ENCODE measurements at places on chromosomes 4 and X. TPM values are rescaled to one million over a fixed set of nuclear protein-coding genes. Genes with fewer than 3 reads are reported as not detected.
A peak's percentile ranks its signal among the peaks of the same experiment; 100 is the strongest.

GRCh38 chrX:68842351-68842750 is 13.5 kb downstream of the EFNB1 start:
- no peak for DNase-seq

DNA sequence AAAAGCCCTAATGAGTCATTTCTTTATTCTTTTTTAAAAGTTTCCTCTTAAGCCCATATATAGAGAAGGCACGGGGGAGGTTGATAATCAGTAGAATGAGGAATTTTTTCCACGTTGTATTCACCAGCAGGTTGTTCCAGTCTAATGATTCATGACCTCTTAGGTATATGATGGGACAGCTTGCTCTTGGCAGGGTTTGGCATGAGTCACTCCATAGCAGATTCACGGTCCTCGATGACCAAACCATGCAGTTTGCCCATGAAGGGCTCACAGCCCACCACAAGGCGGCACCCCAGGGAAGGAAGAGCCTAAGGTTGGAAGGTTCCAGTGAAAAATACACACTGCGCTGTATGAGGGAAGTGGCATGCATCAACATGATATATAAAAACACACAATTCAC is 623.8 kb upstream of the DIPK2B start:
- DNase-seq = no peak

DNA sequence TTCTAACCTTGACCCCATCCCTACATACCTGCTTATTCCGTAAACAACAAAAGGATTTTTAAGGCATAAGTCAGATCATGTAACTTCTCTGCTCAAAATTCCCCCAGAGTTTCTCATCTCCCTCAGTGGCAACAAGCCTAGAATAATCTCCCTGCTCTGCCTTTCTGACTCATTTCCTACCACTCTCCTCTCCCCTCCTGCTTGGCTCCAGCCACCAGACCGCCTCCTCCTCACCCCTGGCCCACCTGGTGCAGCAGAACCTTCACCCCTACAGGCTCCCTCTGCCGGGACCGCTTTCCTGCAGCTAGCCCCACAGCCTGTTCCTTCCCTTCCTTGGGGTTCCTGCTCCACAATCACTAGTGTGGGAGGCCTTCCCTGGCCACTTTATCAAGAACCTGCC is 32.1 kb downstream of the TSPAN5 start:
- DNase-seq = no peak

- DNase-seq = no peak
Observed at GRCh38 chr4:11701966-11702725, 273.5 kb upstream of the HS3ST1 start.

DNA sequence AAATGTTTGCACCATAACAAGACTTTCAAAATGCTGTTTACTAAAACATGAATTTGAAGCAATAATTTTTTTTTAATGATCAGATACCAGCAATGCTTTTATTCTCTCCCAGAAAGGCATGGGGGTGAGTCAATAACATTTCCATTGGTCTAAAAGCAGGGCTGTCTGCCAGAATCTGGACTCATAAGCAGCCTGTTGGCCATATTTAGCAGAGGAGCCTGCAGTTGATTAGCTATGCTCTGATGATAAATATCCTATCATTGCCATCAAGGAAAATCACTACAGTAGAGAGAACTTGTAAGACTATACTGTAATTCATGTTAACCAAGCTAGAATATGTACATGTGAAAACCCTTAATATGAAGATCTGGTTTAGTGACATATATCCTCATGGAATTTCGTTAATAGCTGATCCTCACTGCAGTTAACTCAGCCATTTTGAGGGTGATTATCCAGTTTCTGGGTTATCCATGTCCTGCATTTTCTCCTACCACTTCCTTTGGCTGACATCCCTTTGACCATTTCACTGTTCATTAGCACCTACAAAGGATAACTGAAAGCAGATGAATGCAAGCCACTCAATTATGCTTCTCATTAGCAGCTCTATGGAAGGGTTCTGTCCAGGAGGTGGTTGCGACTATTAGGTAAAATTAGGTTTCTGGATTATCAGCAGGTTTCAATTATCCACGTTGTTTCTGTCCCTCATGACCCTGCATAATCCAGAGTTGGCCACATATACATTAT is 72.9 kb upstream of the DIAPH2 start:
- DNase-seq = no peak

DNA sequence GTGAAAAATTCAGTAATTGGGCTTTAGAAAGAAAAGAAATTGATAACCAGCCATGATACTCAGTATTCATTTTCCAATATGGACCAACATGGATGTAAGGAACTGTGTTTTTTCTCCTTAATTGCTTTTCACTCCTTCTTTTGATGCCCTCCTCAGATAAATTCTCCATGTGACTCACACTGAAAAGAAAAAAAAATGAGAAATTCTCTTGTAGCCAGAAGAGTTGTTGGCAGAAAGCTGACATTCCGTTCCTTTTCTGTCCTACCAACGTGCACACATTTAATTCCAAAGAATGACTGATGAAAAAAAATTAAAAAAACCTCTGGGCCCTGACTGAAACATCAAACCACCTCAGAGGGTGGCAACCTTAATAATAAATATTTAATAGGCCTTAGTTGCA is 153.1 kb downstream of the AMELX start:
- DNase-seq = no peak

DNA sequence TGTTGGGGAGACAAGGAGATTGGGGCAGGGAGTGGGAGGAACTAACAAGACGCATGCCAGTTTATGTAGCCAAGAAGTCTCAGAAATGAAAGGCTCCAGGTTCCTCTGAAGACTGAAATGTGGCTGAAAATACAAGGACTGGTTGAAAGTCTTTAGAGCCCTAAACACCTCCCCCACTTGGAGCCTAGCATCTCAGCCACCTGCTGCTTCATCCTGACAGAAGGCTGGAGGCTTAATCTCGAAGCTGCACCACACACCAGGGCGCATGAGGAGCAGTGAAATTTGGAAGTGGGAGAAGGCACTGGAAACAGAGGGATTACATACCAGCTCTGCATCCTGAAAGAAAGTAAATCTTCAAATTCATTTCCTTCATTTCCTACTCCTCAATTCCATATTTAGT is 160.7 kb upstream of the FTHL17 start:
- no peak for DNase-seq

- no peak for DNase-seq
Observed at GRCh38 chrX:152641996-152642395, 4.3 kb downstream of the GABRQ start.

GRCh38 chrX:23752740-23753415 is 9.8 kb upstream of the ACOT9 start:
- DNase-seq = no peak

DNA sequence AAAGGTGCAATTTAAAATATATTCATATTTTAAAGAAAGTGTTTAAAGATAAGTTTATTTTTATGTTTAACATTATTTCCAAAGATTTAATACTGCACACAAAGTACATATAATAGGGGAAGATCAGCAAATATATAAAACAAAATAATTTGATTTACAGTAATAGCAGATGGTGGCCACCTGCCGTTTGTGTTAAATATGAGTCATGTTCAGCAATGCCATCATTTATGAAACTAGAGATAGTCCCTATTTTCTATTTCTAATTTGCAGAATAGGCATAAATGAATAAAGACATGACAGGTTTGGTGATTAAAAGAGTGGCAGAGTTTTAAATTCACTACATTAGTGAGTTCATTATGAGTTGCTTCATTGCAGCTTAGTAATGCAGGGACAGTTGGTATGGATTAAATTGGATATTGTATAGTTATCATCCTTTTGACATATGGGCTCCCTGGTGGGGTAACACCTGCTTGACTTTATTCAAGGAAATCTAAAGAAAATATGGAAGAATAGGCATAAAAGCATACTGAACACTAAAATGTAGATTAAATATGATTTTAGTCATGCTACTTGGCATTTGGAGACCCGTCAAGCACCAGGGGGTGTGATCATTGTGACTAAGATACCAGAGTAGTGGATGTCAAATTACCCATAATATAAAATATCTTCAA is 78.8 kb upstream of the BANK1 start:
- DNase-seq = no peak

DNA sequence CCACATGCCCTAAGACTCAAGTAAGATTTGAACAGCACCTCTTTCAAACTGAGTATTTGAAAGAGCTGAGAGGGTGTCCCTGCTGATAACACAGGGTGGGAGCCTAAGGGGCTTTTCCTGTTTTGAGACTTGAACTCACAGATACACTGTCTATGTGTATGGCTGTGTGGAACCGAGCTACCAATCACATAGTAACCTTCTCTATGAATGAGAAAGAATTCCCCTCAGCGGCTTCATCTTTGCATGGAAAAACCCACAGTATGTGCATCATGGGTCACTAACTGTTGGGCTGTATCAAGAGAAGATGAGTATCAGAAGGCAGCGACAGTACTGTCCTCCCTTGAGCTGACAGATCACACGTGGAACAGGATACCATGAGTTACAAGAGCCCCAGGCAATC is 336.3 kb downstream of the AFF2 start:
- no peak for DNase-seq

DNA sequence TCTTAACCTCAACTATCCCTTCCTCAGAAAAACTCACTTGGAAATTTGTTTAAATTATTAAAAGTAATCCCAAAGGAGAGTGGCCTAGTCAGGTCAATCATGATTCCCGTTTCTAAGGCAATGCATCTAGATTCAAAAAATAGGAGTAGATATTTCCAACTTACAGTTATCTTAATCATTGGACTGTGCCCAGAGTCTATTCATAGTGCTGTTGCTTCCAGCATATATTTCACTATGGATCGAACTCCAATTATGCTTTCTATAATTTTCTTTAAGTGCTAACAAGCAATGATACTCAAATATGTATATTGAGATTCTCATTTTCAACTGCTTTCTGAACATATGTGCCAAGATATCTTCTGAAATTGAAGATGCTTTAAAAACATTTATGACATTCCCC is 229.2 kb upstream of the NWD2 start:
- DNase-seq = no peak

DNA sequence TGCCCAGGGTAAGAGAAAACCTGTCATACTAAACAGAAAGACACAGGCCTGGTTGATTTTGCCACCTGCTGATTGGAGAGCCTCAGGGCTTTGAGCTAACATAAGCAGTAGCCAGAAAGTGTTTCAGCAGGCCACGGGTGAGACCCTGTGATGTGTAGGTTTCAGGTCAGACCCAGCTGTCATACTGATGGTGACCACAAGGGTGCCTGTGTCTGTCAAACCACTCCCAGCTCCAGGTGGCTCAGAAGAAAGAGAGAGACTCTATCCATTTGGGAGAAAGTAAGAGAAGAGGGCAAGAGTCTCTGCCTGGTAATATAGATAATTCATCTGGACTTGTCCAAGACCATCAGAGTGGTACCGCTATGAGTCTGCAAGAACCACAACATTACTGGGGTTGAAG is 72.8 kb upstream of the NLRP2B start:
- no peak for DNase-seq

- DNase-seq = no peak
Observed at GRCh38 chr4:5813882-5814255, 79.0 kb downstream of the CRMP1 start.

GRCh38 chrX:78822157-78822690 is 74.7 kb downstream of the LPAR4 start:
- DNase-seq = no peak

DNA sequence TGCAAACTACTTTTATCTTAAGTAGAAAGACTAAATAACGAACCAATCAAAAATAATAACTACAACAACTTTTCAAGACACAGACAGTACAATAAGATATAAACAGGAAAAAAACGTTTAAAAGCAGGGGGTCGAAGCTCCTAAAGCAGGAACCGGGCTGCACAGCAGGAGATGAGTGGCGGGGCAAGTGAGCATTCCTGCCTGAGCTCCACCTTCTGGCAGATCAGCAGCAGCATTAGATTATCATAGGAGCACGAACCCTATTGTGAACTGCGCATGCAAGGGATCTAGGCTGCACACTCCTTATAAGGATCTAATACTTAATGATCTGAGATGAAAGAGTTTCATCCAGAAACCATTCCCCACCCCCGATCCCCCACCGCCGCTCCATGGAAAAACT is 146.2 kb downstream of the TEX11 start:
- DNase-seq = no peak

GRCh38 chrX:1386338-1387127 is 5.4 kb downstream of the SLC25A6 start:
- DNase-seq = no peak

DNA sequence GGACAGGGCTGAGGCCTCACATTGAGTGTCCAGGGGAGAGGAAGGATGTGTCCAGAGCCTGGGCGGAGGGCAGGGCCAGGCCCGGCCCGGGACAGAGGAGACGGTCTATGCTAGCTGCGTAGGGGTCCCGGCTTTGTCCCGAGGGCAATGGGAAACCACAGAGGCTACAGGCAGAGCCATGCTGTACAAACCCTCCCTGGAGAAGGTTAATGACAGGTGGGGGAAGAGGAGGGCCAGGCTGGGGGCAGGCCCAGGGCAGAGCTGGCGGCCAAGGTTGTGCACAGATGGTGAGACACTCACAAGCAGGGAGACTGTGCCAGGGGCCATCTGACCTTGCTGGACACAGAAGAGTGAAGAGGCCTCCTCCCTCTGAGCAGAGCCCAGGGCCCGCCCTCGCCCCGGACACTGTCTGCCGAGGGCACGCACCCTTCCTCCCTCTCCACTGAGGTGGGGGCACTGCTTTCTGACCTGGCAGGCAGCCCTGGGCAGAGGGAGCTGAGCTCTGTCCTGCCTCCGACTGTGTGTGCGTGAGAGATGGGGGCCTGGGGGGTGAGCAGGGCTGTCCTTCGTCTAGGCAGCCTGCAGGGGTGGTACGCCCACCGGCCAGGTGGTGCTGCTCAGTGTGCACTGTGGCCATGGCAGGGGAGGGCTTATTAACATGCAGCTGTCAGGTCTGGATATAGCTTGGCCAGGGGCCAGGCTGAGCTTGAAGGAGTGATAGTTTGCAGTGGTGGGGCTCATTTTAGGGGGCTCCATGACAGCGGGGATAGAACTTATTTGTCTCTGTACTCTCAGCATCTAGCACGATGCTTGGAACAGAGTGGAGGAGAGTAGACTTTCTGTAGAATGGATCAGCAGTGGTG is 75.7 kb upstream of the LRPAP1 start:
- no peak for DNase-seq

- DNase-seq = peak; percentile 24
Observed at GRCh38 chrX:104113222-104113965, 1.1 kb downstream of the ZCCHC18 start.

GRCh38 chrX:40021647-40022046 is 76.1 kb downstream of the BCOR start:
- no peak for DNase-seq

The C4orf50 gene
- not detected for polyA plus RNA-seq

The ZNF280C gene
- 1.2 TPM for polyA plus RNA-seq

The LRAT gene
- polyA plus RNA-seq = not detected

The TMSB15C gene
- polyA plus RNA-seq = 0.15 TPM

Data from heart right ventricle (tissue), 16 donors.